ENCODE measurements at places on chromosomes 11 and 22.

GRCh38 chr11:35302398-35302797 lies 117.0 kb downstream of the SLC1A2 start:
- no peak for DNase-seq

- no peak for DNase-seq
Observed at GRCh38 chr22:25395468-25395867, 169.0 kb upstream of the GRK3 start.

GRCh38 chr11:60159868-60160267 lies 23.0 kb downstream of the MS4A6A start:
- no peak for DNase-seq

DNA sequence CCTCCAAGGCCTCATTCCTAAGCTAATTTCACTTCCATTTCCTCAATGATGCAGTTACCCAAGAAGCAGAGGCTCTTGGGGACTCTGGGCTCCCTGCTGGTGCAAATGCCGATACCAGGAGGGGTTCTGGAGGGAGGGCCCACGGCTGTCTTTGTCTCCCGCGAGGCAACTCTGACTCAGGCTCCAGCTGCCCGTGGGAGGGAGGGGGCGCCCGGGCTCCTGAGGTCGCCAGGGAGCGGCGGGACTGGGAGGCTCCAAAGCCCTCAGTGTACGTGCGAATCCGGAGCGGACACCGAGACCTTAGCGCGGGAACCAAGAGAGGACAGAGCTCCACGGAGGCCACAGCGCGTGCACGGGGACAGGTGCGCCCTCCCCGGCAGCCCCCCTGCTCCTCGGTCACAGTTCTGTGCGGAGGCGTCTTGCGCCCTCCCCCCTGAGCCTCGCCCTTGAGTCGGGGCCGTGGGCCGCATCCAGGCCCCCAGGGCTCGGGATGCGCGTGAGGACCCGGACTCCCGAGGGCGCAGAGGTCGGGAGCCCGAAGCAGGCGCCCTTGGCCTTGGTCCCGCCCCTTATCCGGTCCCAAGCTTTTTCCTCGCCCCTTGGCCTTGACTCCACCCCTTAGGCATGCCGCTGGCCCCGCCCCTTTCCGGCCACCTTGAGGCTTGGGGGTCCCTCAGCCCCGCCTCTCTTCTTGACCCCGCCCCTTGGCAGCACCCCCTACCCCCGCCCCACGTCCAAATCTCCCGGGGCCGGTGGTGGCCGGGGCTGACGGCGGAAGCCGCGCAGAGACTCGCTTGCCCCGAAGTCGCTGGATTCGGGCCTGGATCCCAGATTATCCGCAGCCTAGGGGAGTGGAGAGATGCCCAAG lies 4.7 kb upstream of the SHISA8 start:
- no peak for DNase-seq

GRCh38 chr11:2728663-2729332 lies 29.0 kb upstream of the KCNQ1OT1 start:
- DNase-seq: no peak

DNA sequence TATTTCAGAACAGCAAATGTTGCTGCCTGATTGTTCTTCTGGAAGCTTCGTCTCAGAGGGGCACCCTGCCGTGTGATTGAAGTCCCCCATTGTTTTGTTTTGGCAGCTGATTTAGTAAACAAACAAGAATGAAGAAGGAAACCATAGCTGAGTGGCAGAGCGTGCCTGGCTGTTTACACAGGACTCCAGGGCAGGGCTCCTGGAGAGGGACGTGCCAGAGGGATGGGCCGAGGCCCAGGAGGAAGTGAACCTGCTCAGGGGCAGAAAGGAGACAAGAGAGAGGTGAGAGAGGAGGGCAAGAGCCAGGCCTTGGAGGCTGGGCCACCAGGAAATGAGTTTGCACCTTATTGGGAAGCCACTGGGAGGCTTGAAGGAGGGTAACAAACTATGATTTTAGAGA lies 85.5 kb upstream of the B3GAT1 start:
- no peak for DNase-seq

DNA sequence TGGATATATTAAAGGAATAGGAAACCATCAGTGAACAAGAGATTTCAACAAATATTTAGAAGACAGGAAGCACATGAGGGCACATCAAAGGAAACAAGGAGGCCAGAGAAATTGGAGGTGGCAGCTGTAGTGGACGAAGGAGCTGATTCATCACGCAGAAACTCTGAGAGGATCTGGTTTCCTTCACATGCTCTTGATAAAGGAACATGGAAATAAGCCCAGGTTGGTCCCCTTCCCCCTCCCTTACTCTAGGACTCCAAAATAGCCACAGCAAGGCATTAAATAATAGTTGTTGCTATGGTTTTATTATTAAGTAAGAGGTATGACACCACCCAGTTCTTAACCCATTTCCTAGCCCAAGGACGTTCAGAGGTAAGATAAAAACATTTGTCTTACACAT lies 11.3 kb downstream of the IZUMO1R start:
- DNase-seq: no peak

DNA sequence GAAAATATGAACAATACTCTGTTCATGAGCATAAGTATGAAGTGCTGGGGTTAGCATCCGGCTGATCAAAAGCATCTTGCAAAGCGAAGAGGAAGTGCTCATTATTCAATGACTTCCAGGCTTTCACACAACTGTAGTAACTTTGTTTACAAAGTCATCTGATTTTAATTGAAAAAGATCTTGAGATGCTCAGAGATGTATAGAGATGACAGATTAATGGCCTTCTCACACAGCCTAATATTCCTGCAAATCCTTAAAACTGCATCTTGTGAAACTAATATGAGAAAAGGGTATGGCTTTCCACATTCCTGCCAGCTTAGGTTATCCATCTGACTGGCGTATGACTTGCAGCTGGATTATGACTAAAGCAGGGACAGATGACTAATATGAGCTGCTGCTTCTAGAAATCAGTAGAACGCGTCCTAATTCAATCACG lies 125.4 kb downstream of the CASP12 start:
- no peak for DNase-seq

- no peak for DNase-seq
Observed at GRCh38 chr11:63492441-63492840, 1.5 kb upstream of the PLAAT5 start.

DNA sequence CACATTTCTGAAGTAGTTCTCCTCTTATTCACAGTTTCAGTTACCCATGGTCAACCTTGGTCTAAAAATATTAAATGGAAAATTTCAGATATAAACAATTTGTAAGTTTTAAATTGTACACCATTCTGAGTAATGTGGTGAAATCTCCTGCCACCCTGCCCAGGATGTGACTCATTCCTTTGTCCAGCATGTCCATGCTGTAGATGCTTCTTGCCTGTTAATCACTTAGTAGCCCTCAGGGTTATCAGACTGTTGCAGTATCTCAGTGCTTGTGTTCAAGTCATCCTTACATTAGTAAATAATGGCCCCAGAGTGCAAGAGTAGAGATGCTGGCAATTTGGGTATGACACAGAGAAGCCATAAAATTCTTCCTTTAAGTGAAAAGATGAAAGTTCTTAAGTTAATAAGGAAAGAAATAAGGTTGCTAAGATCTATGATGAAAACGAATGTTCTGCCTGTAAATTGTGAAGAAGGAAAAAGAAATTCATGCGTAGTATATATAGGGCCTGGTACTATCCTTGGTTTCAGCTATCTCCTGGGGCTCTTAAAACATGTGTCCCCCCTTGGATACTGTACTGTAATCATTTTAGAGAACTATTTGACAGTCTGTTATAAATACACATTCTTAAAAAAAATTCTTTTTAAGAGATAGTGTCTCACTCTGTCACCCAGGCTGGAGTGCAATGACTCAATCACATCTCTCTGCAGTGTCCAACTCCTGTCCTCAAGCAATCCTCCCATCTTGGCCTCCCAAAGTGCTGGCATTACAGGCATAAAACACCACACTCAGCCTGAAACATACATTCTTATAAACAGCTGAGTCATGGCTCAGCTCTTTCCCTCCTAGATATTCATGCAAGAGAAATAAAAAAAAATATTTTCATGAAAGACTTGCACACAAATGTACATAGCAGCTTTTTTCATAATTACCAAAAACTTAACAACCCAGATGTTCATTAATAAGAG lies 31.3 kb downstream of the MTNR1B start:
- no peak for DNase-seq

GRCh38 chr11:76120513-76121101 lies 85.7 kb downstream of the WNT11 start:
- DNase-seq: no peak

- no peak for DNase-seq
Observed at GRCh38 chr11:123129920-123130319, 65.1 kb downstream of the CLMP start.

DNA sequence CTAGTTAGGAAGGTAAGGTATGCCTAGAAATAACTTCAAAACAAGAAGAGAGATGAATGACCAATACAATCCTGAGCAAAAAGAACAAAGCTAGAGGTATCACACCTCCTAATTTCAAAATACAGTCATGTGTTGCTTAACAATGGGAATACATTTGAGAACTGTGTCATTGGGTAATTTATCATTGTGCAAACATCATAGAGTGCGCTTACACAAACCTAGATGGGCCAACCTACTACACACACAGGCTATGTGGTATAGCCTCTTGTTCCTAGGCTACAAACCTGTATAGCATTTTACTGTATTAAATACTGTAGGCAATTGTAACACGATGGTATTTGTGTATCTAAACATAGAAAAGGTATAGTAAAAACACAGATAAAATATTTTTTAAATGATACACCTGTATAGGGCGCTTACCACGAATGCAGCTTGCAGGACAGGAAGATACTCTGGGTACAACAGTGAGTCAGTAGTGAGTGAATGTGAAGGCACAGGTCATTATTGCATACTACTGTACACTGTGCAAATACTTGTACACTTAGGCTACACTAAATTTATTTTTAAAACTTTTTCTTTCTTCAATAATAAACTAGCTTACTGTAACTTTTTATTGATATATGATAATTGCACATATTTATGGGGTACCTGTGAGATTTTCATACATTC lies 48.2 kb downstream of the STK33 start:
- DNase-seq: no peak

DNA sequence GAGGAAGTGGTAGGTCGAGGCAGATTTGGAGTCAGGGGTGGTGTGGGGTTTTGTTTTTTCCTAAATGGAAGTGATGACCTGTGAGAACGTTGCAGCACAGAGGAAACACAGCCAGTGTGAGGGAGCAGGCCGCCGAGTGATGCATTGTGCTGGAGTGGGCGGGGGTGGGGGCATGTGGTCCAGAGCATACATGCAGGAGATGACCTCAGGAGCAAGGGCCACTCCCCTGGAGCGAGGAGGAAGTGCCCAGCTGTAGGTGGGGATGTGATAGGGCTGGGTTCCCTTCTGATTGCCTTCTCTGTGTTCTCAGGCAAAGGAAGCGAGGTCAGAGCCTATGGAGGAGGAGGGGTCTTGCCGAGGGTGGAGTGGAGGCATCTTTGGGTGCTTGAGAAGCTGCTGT lies 81.4 kb downstream of the PPP6R3 start:
- no peak for DNase-seq

DNA sequence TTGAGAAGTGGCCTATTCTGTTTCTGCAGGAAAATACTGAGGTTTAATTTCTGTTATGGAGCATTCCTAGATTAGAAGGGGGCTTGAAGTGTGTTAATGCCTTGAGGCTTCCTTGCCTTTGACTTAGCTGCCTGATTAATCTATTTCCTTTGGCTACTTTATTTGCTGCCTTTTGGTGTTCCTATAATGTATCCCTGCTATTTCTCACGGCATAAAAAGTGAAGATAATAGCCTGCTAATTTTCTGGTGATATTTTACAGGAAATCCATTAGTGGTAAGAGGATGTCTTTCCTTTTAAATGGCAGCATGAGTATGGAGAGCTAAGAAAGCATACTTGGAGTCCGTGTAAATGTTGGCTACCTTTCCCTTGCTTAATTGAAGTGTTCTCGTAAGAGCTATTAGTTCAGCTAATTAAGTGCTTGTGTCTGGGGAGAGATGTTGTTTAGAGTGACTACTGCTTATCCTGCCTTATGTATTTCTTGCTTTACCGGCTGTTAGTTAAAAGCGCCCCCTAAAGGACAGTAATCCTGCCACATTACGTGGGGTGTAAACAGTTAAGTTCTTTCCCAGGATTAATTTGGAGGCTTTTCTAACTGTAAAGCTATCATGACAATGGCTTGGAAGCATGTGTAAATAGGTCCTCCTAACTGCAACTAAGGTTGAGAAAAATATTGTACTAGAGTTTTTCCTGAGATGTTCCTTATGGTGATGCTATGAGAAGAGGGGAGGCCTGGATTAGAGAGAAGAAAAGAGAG lies 45.6 kb downstream of the ZNF280B start:
- no peak for DNase-seq

DNA sequence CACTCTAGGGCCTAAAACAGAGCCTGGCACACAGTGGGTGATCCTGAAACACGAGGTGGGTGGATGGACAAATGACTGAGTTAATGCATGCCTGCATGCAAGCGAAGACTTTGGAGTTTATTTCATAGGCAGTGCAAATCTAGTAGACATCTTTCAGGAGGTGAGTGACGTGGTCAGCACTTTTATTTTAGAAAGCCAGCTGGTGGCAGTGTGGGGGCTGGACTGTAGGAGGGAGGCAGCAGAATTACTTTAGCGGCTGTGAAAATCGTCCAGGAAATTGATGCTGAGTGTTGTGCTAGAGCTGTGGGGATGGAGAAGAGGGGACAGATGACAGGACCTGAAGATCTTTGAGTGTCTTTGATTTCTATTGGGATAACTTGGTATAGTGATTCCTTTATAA lies 47.1 kb downstream of the BMAL1 start:
- DNase-seq: no peak

DNA sequence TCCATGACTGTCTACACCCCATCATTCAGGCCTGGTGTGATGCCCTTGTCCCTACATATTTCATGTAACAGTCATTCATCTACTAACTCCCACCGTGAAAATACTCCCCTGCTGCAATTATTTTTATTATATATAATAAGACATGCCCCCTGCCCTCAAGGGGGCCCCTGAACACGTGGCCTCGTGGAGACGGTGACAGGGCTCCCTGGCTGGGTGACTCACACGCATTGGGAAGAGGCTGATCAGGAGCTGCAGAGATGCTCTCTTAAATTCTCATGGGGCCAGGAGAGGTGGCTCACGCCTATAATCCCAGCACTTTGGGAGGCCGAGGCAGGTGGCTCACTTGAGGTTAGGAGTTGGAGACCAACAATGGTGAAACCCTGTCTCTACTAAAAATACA lies 88.6 kb downstream of the ST3GAL4 start:
- DNase-seq: no peak

- DNase-seq: no peak
Observed at GRCh38 chr11:116176484-116177005, 596.2 kb downstream of the BUD13 start.

- DNase-seq: peak; percentile 26
Observed at GRCh38 chr11:2209900-2210321, 38.3 kb upstream of the TH start.

DNA sequence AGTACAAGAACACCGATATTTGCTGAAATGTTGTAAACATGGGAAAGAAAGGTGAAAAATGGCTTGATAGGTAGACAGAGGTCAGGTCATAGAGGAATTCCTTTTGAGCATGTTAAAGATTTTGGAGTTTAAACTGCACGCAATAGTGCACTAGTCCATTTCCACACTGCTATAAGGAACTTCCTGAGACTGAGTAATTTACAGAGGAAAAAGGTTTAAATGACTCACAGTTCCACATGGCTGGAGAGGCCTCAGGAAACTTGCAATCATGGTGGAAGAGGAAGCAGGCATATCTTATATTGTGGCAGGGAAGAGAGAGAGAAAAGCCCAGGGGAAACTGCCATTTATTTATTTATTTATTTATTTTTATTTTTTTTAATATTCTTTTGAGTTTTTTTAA lies 5.0 kb downstream of the OR10A5 start:
- no peak for DNase-seq

Measured in activated CD4-positive, CD25-positive, alpha-beta regulatory T cell treated with anti-CD3 and anti-CD28 coated beads, Interleukin-2, amount 50 U/mL, for 72 hours (primary cell).